Karpas-422 (cell line): ENCODE measurements at places on chromosomes 1 and 21. TPM values are rescaled to one million over a fixed set of nuclear protein-coding genes. Genes with fewer than 3 reads are reported as not detected.

PTAFR gene
- total RNA-seq, result 37.8 and 74.2 TPM in 2 replicates

TRIM67 gene
- total RNA-seq, result not detected in 2 replicates

OVAAL gene
- total RNA-seq, result 3.6 and 4.2 TPM in 2 replicates

TNNT2 gene
- 0.11 and 0.37 TPM in 2 replicates for total RNA-seq

SPATA46 gene
- not detected in 2 replicates for total RNA-seq

DNA sequence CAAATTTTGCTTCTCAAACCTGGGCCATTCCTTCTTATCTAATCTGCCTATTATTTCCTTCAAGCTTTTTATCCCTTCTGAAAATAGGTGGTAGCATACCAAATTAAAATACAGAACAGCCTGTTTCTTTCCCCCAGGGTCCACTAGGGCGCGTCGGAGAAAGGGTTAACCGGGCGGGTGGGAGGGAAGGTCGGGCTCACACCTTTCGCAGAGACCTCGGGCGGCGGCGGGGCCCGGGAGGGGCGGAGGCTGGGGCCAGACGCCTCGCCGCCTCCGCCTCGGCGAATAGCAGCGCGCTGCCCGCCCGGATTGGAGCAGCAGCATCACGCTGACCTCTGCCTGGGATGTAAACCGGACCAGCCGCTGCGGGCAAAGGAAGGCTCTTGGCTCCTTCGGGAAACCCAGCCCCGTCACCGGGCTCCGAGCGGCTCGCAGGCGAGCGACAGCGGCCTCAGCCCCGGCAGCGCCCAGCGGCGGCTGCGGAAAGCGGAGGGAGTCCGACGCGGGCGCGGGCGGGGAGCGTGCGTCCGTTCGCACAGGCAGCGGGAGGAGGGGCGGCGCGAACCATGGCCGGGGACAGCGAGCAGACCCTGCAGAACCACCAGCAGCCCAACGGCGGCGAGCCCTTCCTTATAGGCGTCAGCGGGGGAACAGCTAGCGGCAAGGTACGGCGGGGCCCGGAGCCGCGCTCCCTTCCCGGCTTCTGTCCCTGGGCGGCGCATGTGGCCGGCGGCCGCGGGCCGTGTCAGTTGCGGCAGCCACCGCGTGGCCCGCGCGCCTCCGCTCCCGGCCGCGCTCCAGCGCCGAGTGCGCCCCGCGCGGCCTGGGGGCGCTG lies at the start of gene UCK2:
UCK2 (plus strand) TSS at position 347 of the 835 bp plus-strand sequence; CDS start at position 567, 220 bp downstream.
- H3K36me3 ChIP-seq, result no peaks in the 10 kb centered on the region
- H3K4me1 ChIP-seq, result peaks cover 21% of the 10 kb centered on the region
- peak within 1 kb of the TSS; percentile 90 for H3K4me3 ChIP-seq
- peak; percentile 91 for DNase-seq

GRCh38 chr1:192378276-192378675 lies 61.5 kb downstream of the RGS21 start:
- H3K27ac ChIP-seq, result no peak overlapping the region
- no peaks in the 10 kb centered on the region for H3K36me3 ChIP-seq
- no peaks in the 10 kb centered on the region for H3K27me3 ChIP-seq

- no peaks in the 10 kb centered on the region for H3K27me3 ChIP-seq
- no peak for DNase-seq
- no peak overlapping the region for H3K27ac ChIP-seq
- H3K4me1 ChIP-seq, result no peaks in the 10 kb centered on the region
- no peak overlapping the region for H3K4me3 ChIP-seq
- H3K36me3 ChIP-seq, result no peaks in the 10 kb centered on the region
These were observed 279.6 kb downstream of the ASTN1 start for GRCh38 chr1:176884911-176885310.

DNA sequence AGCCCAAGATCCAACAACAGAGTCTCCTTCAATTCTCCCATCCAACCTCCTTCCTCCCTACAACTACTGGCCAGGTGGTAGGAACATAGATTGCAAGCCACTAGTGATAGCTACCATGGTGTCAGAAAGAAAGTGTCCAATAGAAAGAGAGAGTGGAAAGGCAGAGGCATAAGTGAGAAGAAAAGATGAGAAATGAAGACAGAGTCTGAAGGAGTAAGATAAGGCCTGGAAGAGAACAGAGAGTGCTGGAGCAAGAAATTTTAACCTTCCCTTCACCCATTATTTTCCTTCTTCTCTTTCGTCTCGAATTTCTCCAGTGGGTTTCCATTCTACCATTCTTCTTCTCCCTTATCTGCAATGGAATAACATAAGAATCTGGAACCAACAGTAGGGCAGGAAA lies 57.9 kb downstream of the CDC42BPA start:
- no peak for DNase-seq
- no peaks in the 10 kb centered on the region for H3K27me3 ChIP-seq
- H3K4me1 ChIP-seq, result no peaks in the 10 kb centered on the region
- H3K4me3 ChIP-seq, result no peak overlapping the region

DNA sequence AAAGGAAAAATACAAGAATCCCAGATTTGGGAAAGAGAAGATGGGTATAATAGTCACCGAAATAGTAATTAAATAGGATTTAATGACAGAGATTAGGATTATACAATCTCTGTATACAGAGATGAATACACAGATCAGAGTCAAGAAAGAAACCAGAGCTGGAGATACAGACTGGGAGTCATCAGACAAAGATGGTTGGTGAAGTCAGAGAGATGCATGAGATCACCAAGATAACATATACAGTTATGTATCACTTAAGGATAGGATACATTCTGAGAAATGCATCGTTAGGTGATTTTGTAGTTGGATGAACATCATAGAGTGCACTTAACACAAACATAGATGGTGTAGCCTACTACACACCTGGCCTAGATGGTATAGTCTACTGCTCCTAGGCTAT lies 49.8 kb downstream of the VCAM1 start:
- H3K4me3 ChIP-seq, result no peak overlapping the region
- H3K27ac ChIP-seq, result no peak overlapping the region
- no peaks in the 10 kb centered on the region for H3K27me3 ChIP-seq

DNA sequence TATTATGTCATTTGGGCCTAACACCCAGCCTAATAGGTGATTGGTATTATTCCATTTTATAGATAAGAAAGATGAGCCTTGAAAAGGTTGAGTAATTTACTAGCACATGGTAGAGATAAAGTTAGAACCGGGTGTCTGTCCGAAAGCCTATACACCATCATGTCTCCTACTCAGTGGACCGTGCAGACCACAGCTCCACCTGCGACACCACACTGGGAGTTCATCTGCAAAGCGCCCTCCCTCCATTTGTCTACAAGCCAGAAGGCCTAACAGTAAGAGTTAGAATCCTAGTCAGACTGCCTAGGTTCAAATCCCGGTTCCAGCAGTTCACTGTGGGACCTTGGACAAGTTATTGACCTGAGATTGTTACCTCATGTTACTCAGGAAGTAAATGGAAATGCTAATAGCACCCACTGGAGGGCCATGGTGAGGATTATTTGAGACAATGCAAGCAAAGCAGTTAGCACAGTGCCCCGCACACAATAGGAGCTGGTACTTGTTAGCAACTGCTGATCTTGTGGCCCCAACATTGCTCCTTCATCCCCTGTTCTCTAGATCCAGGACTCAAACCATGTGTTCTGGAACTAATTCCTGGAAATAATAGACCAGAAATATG lies 20.5 kb downstream of the ARMH1 start:
- H3K4me1 ChIP-seq, result peaks cover 46% of the 10 kb centered on the region
- H3K36me3 ChIP-seq, result no peaks in the 10 kb centered on the region
- DNase-seq, result peak; percentile 81
- peak overlapping the region; percentile 74 for H3K27ac ChIP-seq

DNA sequence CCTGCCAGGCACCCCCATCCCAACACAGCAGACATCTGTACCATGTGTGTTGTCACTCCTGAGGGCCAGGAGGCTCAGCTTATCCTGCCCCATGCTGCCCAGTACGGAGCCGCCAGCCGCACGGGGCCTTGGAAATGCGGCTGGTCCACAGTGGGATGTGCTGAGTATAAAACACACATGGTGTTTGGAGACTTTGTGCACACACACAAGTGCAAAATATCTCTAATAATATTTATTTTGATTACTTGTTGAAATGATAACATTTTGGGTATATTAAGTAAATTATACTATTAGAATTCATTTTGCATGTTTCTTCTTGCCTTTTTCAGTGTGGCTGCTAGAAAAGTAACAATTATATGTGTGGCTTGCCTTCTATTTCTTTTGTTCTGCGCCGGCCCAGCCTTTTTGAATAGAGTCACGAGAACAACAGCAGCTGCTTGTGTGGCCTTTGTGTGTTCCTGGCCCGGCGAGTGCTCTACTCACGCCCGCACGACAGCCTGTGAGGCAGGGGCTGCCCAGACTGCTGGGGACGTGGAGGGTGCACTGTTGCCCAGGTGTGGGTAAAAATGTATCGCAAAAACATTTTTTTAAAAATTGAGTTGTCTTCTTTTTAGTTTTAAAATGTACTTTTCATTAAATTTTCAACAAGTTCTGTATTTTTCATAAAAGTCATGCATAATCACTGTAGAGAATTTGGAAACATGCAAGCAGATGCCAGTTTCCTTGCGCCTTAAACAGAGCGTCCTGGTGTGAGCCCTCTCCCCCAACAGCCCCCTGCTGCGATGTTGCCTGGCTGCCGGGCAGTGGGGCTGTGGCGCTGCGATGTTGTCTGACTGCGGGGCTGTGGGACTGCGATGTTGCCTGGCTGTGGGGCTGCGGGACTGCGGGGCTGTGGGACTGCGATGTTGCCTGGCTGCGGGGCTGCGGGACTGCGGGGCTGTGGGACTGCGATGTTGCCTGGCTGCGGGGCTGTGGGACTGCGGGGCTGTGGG lies 35.5 kb downstream of the COQ8A start:
- H3K27ac ChIP-seq, result no peak overlapping the region
- no peaks in the 10 kb centered on the region for H3K27me3 ChIP-seq
- H3K36me3 ChIP-seq, result no peaks in the 10 kb centered on the region
- no peak for DNase-seq
- no peaks in the 10 kb centered on the region; the same call in 1 of the 2 replicates for H3K4me1 ChIP-seq

GRCh38 chr1:25549273-25550154 lies 6.1 kb downstream of the LDLRAP1 start:
- H3K27me3 ChIP-seq, result no peaks in the 10 kb centered on the region
- peak; percentile 80 for DNase-seq
- H3K36me3 ChIP-seq, result no peaks in the 10 kb centered on the region
- H3K4me1 ChIP-seq, result peaks cover 20% of the 10 kb centered on the region
- H3K4me3 ChIP-seq, result 0 out of 2 replicates have a peak overlapping the region, but pooled peaks have one; percentile 8
- no peak overlapping the region for H3K27ac ChIP-seq

GRCh38 chr1:154906621-154907081 lies 29.9 kb downstream of the PMVK start:
- H3K4me1 ChIP-seq, result no peaks in the 10 kb centered on the region
- no peaks in the 10 kb centered on the region for H3K36me3 ChIP-seq
- no peak overlapping the region for H3K4me3 ChIP-seq
- no peaks in the 10 kb centered on the region for H3K27me3 ChIP-seq
- no peak for DNase-seq

DNA sequence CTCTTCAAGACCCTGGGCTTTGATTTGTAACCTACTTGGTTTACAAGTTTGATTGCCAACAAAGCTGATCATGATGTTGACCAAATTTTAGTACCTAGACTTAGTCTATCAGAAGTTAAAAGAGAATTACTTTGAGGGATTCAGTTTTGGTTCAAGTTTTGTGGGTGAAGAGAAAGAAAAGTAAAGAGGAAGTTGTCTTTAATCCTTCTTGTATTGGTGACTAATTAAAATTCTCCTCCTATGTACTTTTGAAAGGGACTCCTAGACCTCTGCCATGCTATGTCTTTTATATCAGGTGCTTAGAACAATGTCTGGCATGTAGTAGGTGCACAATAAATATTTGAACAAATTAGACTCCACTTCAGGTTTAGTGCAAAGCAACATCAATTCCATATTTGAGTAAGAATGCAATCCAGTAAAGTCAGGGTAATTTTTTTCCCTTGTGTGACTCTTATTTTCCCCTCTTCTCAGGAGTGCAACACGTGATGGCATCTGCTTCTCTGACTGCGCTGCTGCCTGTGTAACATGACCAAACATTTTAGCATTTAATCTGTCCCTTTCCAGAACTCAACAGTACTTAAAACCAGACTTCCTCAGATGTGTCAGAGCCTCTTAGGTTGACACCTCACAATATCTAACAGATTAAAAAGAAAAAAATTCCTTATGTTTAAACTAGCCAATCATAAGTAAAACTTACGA lies 41.1 kb upstream of the KCNQ4 start:
- DNase-seq, result peak; percentile 57
- H3K4me1 ChIP-seq, result peaks cover 88% of the 10 kb centered on the region
- H3K4me3 ChIP-seq, result no peak overlapping the region
- peak overlapping the region; percentile 98 for H3K27ac ChIP-seq
- H3K36me3 ChIP-seq, result peaks cover 59% of the 10 kb centered on the region

DNA sequence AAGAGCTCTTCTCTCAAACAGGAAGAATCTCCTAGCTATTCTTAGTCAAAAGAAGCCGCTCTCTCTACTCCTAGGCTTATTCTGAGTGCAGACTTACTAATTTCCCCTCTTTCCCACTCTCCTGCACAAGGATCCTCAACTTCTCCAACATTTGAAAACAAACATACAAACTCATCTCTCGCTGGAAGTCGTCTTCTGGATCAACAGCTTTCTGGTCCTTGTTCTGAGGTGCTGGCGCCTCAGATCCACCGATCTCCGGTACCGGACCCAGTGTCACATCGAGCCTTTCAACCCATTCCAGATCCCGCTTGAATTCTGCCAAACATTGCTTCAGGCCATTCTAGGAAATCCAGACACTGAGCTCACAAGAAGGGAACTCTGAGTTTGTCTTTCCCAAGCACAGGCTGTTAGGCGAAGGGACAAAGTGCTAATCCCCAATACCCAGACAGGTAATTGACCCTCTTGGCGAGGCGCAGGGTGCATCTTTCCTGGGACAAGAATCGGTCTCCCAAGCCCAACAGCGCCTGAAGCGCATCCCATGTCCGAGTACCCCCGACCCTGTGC lies 696 bp downstream of the EBNA1BP2 start:
- H3K4me3 ChIP-seq, result peak overlapping the region; percentile 90
- peaks cover 17% of the 10 kb centered on the region for H3K4me1 ChIP-seq
- H3K27me3 ChIP-seq, result no peaks in the 10 kb centered on the region
- H3K36me3 ChIP-seq, result peaks cover 41% of the 10 kb centered on the region; the same call in 1 of the 2 replicates
- no peak overlapping the region for H3K27ac ChIP-seq

GRCh38 chr1:3880429-3881192 lies 19.5 kb downstream of the C1orf174 start:
- H3K4me1 ChIP-seq, result no peaks in the 10 kb centered on the region
- peaks cover 8% of the 10 kb centered on the region for H3K36me3 ChIP-seq
- no peak overlapping the region for H3K27ac ChIP-seq
- DNase-seq, result no peak

DNA sequence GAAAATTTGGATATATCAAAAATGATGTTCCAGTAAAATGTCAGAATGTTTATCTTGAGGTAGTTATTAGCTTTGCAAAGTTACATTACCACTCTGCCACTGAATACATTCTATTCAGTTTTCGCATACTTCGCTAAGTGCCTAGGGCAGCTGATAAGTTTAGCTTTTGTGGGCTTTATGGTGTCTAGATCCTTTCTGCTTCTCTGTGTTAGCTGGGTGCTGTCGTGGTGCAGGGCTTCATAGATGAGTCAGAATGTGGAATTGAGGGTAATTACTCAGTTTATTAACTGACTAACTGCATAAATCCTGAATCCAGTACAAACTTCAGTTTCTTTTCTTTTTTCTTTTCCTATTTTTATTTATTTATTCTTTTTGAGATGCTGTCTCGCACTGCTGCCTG lies 21.5 kb downstream of the NCAM2 start:
- H3K4me1 ChIP-seq, result no peaks in the 10 kb centered on the region
- no peak overlapping the region for H3K27ac ChIP-seq
- H3K27me3 ChIP-seq, result no peaks in the 10 kb centered on the region
- DNase-seq, result no peak
- no peaks in the 10 kb centered on the region for H3K36me3 ChIP-seq
